ENCODE measurements at places on chromosomes 7 and 10.

- no peak for DNase-seq
These were observed 339.2 kb upstream of the MEOX2 start for GRCh38 chr7:16025696-16026095.

DNA sequence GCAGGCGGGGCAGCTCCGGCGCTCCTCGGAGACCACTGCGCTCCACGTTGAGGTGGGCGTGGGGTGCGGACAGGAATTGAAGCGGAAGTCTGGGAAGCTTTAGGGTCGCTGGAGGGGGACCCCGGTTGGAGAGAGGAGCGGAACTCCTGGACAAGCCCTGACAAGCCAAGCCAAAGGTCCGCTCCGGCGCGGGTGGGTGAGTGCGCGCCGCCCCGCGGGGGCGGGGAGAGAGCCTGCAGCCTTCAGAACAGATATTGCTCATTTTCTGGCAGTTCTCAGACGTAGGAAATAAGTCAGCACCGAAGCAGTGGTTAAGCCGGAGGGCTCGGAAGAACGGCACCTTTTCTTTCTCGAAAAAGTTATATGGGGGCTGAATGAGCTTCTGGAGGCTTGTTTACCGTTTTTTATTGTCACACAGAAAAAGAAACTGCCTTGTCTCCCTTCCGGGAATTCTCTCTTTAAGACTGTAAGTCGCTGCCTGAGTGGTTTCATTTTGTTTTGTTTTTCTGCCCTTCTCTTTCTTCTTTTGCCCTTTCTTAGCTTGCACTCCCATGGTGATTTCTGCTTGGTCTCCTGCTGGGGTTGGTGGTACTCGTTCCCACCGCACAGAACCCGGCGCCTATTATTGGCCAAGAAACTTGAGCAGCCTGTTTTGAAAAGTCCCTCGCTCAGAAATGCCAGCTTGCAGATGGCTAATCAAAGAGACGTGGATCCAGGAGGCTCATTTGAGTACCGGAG is 732 bp downstream of the FAS start:
- no peak for DNase-seq

- DNase-seq = no peak
These were observed 262.2 kb downstream of the ZMYND11 start for GRCh38 chr10:397321-398068.

DNA sequence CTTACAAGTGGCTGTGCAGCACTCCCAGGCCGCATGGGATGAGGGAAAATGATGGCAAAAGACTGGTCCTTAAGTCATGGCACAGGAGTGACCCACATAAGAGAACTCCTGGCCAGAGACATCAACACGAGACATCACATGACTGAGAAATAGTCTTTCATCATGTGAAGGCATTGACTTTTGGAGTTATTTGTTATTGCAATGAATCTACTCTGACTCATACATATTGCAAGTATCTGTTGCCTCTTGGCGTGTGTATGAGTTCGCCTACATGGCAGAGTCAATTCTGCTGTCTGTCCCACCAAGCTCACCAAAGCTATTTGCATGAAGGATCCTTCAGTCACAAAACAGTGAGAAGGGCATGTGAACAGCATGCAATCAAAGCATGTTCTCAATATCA is 59.7 kb upstream of the HABP2 start:
- DNase-seq = peak; percentile 57

- no peak for DNase-seq
These were observed 29.9 kb upstream of the RAPGEF5 start for GRCh38 chr7:22386865-22387264.

GRCh38 chr7:101235522-101235921 is 2.1 kb downstream of the CLDN15 start:
- no peak for DNase-seq

- no peak for DNase-seq
These were observed 61.8 kb upstream of the DKK1 start for GRCh38 chr10:52252307-52252706.

GRCh38 chr10:98299341-98299740 is 31.3 kb upstream of the LOXL4 start:
- DNase-seq = no peak

DNA sequence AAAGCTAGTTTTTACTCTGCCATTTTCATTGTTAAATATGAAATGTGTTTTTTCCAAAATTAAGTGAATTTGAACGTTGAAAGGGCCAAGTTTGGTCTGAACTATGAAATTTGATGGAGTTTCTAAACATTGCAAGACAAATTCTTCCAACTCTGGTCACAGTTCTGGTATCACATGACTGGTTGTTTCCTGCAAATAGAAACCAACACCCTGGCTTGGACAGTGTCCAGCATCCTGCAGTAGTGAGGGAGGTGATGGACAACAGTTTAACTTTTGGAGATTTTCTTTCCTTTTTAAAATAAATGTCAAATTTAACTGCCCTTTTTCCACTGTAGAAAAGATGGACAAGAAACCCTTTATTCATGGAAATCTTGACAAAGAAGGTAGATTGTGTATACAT is 54.8 kb upstream of the AGBL3 start:
- no peak for DNase-seq

DNA sequence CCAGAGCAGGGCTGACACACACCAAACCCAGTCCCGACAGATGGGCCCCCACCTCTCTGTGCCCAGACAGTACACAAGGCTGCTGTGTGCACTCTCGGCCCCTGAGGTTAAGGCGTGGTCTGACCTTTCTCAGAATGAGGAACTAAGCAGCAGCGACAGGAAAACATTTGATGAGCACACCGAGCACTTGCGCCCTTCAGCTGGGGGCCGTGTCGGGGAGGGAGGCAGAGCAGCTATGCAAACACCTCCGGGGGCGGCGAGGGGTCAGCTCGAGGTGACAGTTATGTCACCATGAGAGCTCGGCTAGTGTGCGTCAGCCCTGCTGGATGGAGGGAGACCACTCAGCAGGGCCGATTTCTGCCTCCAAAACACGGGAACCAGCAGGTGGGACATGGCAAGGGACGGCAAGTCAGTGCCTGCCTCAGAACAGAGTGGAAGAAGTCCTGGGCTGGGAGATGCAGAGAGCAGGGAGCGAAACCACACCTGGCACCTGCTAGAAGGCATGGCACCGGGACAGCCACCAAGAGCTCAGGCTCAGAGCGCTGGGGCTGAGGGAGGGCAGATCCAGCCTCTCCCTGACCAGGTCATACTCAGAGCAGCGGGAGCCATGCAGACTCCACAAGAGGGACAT is 57.4 kb downstream of the CHST15 start:
- DNase-seq = no peak

DNA sequence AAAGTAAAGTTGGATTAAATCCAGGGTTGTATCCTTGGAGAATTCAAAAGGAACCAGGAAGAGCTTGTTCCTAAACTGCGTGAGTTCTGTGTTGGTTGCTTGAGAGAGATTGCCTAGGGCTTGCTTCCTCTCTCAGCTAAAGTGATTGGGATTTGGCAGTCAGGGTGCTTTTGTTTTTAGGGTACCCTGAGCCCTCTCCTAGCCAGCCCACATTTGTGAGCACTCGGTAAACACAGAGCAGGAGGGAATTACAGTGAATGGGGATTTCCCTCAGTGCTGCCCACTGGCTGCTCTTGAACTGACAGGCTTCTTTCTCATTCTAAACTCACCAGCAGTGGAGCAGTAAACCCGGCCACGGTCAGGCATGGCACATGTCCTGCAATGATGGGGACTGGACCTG is 146.9 kb downstream of the TPST1 start:
- no peak for DNase-seq

GRCh38 chr7:30231271-30231670 is 53.1 kb upstream of the ZNRF2 start:
- DNase-seq = no peak

All from GM04503 (cell line).